Stimulated activated CD8-positive, alpha-beta memory T cell treated with anti-CD3 and anti-CD28 coated beads, Interleukin-7, amount 100 ng/mL, for 1 hour (primary cell): ENCODE measurements at places on chromosomes 3 and 15.

DNA sequence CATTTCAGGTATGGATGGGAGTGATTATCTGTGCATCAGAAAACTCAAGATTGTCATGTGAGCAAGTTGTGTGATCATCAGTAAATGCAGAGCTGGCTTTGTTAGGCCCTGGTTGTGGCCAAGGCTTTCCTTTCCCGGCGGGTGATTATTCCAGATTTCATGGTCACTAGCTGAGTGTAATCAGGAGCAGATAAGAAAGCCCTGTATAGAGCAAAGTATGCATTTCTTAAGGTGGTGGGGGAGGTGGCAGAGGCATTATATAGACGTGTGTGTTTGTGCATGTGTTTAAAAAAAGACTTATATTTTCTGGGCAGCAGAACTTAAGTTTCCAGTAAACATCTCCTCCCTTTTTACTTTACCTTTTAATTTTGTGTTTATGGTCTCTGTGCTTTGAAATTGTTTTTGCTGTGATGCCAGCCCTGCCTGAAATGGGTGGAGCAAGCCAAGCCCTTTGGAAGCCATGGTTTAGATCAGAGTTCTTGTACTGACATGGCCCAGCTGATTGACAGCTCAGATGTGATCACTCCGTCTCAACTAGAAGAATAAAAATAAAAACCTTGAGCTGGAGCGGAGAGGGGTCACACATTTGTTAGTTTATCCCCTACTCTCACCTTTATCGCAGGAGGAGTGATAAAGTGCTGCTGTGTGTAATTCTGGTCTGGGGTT, 22.2 kb downstream of the SMAD3 start:
- no peak for DNase-seq

DNA sequence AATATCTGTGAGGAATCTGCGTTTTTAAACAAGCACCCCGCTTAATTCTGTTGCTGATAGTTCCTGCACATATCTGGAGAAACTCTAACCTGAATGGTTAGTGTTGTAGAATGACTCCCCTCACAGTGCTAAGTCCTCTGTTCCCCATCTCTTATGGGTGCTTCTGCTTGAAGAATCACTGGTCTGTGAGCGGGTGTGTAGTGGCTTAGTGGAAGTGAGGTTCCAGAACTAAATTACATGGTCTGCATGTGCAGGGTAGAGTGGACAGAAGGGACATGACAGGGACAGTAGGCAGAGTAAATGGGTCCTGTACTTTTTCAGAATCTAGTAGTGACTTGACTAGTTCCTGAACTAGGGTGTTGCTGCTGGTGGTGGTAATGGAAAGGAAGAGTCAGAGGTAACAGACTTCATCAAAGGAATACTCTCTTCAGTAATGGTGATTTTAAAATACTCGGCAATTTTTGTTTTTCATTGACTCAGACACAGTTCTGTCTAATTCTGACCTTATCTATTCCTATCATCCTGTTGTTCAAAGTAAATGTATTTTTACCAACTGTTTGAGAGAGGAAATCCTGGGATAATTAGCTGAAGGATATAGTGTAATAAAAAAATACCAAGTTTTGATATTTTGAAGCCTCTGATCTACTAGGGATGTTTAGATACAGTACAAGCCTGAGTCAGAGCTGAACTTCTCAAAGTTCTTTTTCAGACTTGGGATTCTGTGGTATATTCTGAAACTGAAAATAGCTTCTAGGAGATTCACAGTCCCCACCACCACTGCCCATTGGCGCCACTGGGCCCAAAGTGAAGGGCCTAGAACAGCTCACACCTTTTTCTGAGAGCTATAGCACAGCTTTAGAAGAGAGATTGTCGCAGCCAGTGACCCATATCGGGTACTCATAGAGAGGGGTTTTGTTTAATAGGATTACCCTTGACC, 55.5 kb downstream of the FNDC3B start:
- DNase-seq, result no peak

DNA sequence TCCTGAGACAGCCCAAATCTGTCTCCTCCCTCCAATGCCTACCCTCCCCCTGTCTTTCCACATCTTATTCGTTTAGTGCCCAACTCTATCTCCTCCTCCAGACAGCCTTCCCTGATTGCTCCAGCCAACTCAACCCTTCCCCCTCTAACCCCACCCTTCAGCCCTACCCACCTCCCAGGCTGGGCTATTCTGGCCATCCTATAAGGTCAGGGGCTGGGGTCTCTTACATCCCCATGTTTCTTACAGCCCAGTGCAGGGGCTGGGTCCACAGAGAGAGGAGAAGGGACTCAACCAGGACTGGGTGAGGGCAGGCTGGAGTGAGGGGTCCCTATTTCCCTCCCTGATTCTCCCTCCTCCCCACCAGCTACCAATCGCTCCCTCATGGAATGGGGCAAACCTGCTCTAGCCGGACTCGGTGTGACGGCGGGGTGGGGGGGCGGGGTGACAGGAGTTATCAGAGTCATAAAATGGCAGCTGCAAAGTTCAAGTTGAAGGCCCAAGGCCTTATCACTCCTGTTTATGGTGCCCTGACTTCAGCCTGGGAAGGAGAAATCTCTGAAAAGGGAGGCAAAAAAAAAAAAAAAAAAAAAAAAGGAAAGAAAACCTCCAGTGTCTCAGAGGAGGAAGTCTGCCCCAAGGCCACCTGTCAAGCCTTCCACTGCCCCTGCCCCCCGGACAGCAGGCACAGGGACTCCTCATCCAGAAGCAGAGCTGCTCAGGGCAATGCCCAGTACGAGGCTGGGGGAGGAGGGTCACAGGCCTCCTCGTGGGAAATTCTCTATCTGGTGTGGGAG, 2.1 kb downstream of the VIPR1 start:
- no peak for DNase-seq

DNA sequence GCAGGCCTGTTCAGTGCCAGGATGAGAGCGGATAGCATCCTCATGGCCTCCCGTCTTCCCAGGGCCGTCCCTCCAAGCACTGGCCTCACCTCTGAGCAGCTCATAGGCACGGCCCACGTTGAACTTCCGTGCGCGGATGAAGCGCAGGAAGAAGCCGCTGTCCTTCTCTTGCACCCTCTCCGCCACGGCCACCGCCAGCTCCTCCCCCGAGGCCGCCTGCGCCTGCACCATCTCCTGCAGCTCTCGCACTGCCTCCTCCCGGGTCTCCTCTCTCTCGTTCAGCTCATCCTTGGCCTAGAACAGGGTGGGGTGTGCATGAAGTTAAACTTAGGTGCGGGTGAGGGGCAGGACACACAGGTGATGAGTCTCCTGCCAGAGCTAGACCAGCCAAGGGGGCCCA, 4.3 kb downstream of the RLBP1 start:
- no peak for DNase-seq

DNA sequence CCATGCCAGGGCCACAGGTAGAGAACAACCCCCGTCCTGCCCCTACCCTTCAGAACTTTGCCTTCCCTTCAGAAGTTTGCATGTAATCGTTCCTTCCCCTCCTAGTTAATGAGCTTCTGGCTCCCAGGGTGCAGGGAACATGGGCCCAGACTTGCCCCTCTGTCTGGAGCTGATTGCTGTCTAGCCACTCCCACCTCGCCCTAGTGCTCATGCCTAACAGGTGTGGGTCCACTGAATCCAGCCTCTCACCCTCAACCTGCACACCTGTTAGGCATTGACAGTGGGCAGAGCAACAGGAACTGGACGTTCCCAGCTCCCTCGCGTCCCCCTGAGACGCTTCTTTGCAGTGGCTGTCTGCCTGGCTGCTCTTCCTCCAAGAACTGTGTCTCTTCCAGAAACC, 40.3 kb downstream of the WNT5A start:
- no peak for DNase-seq

- no peak for DNase-seq
Measured at GRCh38 chr3:49791571-49791970, 5.2 kb upstream of the IP6K1 start.

GRCh38 chr3:31878231-31878838, 102.7 kb downstream of the OSBPL10 start:
- DNase-seq, result no peak

GRCh38 chr15:33089165-33089877, 105.2 kb downstream of the FMN1 start:
- DNase-seq, result no peak

DNA sequence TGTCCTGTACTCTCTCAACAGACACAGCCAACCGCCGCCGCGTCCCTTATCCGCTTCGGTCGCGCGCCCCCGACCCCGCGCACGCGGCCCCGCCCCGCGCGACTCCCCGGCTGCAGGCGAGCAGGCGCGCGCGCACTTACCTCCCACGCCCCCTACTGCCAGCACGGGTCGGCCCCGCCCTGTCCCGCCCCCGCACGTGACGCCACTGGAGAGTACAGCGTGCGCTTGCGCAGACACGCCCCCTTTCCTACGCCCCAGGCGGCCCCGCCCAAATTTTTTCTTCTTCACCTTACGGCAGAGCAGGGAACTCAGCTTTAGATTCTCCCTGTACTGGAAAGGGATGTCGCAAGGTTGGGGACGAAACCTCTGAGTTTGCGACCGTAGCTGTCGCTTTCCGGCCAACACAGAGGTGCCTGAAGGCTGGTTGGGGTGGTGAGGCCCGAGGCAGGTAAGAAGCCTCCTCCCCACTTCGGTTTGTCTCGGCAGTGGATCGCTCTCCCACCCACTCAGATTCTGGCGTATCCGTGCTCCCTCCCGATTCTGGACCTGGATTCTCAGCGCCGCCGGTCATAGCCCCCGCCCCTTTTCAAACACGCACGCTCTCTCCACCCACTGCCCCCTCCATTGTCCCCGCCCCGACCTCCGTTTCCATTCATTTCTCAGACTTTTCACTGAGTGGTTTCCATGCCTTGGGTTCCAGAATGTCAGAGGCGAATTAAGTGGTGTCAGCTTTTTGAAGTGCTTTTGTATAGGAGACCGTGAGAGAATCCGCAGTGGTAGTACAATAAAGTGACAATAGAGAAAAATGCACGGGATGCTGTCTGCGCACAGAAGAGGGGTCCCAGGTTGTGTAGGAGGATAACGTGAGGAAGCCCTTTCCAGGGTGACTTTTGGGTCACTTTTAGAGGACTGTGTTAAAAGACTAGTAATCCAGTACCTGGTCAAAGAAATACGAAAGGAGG, at the start of the genes MYO9A and SENP8:
TSS of gene MYO9A (minus strand) at position 134 of the 962 bp plus-strand sequence. CDS start 71,587 bp downstream, outside the sequence.
TSS of gene SENP8 (plus strand) at position 387 of the 962 bp plus-strand sequence. CDS start 21,221 bp downstream, outside the sequence.
- peak; percentile 99 for DNase-seq

- DNase-seq, result no peak
Measured at GRCh38 chr3:182491577-182491976, 301.7 kb upstream of the ATP11B start.
